ENCODE measurements at places on chromosomes 16 and 17.

GRCh38 chr16:17193566-17194100, 277.1 kb downstream of the XYLT1 start:
- DNase-seq, result no peak

- DNase-seq, result no peak
Observed at GRCh38 chr17:81241648-81242420, 2.7 kb downstream of the NDUFAF8 start.

- DNase-seq, result no peak
Observed at GRCh38 chr17:17888821-17889220, 52.0 kb upstream of the SREBF1 start.

DNA sequence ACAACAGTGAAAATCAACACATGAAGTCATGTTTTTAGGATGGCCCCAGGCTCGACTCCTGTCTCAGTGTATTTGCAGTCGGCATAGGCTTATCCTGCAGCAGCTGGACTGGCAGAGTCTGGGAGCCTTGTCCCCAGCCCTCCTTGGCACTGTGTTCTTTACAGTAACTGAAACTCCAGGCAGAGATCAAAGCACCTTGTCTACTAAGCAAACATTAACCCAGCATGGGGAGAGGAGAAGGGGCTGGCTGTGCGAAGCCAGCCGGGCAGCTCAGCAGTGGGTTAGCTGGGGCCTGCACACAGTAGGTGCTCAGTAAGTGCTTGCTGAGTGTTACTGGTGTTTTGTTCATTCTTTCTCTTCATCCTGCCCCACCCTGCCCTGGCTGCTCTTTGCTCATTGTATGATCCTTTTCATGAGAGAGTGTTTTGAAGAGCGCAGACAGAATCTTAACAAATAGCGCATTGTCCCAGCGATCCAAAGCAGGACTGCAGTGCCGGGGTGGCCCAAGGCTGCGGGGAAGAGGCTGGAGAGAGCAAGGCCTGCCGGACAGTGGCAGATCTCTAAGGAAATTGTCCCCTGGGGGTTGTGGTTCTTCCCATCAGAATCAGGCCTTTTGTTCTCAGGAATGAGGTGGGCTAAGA, 23.5 kb upstream of the ITGB4 start:
- no peak for DNase-seq

- DNase-seq, result no peak
Observed at GRCh38 chr17:3796110-3796821, 4.7 kb downstream of the ITGAE start.

DNA sequence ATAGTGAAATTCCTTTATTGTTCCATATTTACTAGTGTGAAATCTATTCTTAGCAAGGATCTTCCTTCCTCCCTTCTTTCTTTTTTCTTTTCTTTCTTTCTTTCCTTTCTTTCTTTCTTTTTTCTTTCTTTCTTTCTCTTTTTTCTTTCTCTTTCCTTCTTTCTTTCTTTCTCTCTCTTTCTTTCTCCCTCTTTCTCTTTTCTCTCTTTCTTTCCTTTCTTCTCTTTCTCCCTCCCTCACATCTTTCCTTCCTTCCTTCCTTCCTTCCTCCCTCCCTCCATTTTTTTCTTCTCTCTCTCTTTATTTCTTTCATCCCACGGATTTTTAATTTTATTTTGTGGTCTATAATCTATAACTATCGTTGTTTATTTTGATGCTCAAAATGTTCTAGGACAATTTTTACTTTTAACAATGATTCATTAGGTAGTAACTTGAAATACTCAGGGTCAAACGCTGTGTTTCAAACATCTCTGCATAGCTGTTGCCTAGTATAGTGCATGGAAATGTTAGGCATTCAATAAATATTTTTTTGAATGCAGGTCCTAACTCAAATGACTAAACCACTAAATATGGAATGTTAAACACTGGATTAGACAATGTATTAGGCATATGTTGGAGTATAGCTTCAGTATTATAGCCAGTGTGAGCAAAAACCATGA, 178.3 kb downstream of the MAP2K6 start:
- DNase-seq, result no peak

GRCh38 chr17:82380860-82381702, 9.5 kb downstream of the UTS2R start:
- DNase-seq, result peak; percentile 66

GRCh38 chr17:27471321-27472269, 15.3 kb downstream of the KSR1 start:
- no peak for DNase-seq

- DNase-seq, result no peak
Observed at GRCh38 chr16:69471121-69471520, 46.7 kb downstream of the CYB5B start.

DNA sequence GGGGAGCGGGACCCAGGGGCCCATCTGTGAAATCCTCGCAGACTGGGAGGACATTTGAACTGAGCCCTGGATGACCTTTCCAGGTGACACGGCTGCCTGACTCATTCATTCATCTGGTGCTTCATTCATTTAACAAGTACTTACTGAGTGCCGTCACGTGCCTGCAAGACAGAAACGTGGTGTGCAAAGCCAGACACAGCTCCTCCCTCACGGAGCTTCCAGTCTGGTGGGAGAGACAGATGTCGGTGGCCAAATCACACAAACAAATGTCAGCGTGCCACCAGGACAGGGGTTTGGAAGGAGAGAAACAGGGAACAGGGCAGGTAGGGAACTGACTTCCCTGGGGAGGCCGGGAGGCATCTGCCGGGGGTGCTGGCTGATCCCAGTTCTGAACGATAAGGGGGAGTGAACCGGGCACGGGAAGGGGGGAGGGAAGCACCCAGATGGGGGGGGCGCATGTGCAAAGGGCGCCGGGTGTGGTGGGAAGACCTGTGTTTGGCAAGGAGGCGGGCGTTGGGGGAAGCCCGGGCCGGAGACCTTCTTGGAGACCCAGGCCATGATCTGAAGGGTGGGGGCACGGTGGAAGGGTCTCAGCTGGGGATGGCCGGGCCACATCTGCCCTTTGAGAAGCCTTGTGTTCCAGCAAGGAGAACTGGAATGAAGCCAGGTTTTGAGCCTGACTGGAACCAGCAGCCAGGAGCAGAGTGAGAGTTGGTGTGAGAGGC, 93.6 kb upstream of the CIBAR2 start:
- no peak for DNase-seq

DNA sequence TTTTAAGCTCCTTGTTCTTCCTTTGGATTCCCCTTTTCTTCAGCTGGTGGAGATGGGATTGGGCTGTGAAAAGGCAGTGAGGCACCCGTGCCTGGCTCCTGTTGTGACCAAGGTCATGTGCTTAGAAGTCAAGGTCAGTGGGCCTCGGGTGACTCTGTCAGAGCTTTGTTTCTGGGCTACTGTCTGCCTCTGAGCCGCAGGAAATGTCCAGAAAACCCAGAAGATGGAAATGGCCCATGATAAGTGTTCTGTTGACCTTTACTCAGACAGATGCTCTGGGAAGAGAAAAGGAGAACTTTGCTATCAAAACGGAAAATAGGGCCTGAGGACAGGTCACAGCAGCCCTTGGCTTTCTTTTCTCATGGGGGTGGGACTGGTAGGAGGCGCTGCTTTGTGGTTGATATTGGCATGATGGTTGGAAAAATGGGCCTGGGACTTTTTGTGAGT, 2.9 kb downstream of the ABCC1 start:
- no peak for DNase-seq

- no peak for DNase-seq
Observed at GRCh38 chr17:37546302-37546701, 56.6 kb downstream of the DUSP14 start.

DNA sequence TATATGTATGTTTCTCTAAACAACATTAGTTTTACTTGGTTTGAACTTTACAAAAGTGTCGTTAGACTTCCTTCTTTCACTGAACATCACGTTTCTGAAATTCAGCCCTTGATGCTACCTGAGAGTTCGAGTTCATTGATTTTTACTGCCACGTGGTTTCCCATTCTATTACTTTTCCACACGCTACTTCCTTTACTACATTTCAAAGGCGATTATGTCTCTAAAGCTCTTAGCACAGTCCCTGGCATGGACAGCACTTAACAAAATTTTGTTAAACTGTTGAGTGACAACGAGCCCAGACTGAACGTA, 15.9 kb upstream of the ARHGAP17 start:
- no peak for DNase-seq

DNA sequence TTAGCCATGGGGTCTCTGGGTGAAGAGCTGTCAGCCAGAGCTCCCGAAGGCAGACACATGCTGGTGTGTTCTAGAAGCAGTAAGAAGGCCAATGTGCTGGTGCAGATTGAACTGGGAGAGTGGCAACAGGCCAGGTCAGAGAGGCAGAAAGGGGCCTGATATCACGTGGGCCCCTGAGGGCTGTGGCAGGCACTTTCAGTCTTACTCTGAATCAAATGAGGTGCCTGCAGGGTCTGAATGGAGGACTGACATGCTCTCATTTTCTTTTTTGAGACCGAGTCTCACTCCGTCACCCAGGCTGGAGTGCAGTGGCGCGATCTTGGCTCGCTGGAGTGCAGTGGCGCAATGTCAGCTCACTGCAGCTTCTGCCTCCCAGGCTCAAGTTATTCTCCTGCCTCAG, 293.8 kb downstream of the ABCC12 start:
- no peak for DNase-seq

DNA sequence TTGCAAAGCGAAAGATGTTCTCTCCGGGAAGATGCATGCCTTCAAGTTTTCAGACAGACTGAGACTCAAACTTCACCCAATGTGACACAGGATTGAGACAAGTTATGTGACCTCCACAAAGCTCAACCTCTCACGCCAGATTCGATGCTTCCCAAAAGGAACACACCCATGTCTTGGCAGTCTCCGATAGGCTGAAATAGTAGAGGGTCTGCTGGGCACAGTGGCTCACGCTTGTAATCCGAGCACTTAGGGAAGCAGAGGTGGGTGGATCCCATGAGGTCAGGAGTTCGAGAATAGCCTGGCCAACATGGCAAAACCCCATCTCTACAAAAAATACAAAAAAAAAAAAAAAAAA, 22.1 kb downstream of the ZFHX3 start:
- no peak for DNase-seq
